ENCODE measurements at places on chromosomes 16 and 17.

GRCh38 chr17:45050481-45051059 is 862 bp downstream of the DCAKD start:
- no peak for DNase-seq

GRCh38 chr17:19379361-19380065 is 1.2 kb downstream of the MAPK7 start:
- no peak for DNase-seq

- DNase-seq: no peak
Observed at GRCh38 chr16:51801635-51802034, 650.6 kb upstream of the SALL1 start.

DNA sequence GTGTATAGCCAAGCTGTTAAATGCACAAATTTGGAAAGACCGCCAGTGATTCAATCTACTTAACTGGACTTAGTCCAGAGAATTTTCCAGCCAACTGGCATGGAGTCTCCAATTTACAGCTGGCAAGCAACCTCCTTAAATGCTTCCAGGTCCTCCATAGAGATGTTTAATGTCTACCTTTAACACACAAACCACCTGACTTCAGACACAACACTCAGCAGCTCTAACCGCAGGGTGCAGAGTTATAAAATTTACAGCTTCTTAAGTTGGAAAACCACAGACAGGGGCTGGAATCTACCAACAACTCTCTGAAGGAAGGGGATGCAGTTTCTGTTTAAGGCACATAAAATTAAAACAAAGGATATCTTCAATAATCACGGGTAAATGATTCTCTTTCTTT is 106.9 kb downstream of the SYCE1L start:
- DNase-seq: no peak

GRCh38 chr17:37273409-37274051 is 102.3 kb upstream of the C17orf78 start:
- no peak for DNase-seq

GRCh38 chr17:77127735-77128361 is 12.9 kb upstream of the SEC14L1 start:
- DNase-seq: no peak

- DNase-seq: peak; percentile 84
Observed at GRCh38 chr16:68319185-68319908, 8.5 kb downstream of the PRMT7 start.

GRCh38 chr17:79612468-79613194 is 1.8 kb upstream of the RBFOX3 start:
- DNase-seq: peak; percentile 82

- no peak for DNase-seq
Observed at GRCh38 chr17:51035431-51035830, 85.2 kb downstream of the SPAG9 start.

GRCh38 chr16:84438971-84439696 is 65.3 kb downstream of the MEAK7 start:
- DNase-seq: no peak

DNA sequence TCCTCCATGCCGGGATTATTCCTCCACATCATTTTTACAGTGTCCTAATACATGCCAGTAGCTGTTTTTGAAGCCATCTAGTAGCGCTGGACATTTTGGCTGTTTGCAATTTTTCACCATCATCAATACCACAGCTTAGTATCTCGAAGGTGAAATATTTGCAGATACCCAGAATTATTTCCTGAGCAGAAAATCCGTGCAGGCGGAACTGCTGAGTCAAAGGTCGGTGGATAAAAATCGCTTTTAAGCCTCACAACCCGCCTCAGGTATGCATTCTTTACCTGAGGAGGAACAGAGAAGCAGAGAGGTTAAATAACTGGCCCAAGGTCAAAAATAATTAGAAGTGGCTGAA is 584 bp upstream of the TNRC6A start:
- DNase-seq: peak; percentile 11

- DNase-seq: peak; percentile 9
Observed at GRCh38 chr17:59617156-59617732, 2.5 kb upstream of the CLTC start.

GRCh38 chr16:12474806-12475410 is 328.8 kb downstream of the CPPED1 start:
- DNase-seq: no peak

DNA sequence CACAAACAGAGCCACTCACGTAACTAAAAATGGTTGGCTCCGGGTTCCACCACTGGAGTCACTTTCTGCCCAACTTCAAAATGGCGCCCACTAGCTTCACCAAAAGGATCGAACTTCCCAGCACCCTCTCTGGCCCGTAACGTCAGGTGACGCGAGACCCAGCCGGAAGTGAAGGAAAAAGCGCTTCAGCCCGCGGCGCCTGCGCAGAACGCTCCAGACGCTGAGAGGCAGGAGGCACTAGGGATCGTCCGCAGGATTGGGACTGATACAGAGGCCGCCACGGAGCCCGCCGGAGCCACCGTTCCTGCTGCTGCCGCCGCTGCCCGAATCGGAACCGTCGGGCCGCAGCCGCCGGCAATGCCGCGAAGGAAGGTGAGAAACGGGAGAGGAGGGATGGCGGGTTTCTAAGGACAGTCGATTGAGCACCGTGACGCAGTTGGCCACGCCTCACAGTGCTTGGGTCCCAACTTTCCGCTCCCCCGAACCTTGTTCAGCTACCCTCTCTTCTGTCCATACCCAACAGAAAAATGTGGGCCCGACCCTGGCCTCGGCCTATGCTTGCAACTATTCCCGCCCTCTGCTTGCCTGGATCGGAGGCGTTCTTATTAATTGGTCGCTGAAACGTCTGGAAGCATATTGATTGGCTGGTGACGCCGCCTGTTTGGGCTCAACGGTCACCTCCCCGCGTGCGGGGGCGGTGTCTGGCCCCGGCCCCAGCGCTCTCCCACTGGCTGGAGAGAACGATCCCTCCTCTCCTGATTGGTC is at the start of gene KAT7:
TSS of gene KAT7 (plus strand) at position 204 of the 765 bp plus-strand sequence. CDS start at position 358, 154 bp downstream.
- peak; percentile 93 for DNase-seq

GRCh38 chr16:4120176-4120575 is 3.9 kb upstream of the ADCY9 start:
- DNase-seq: no peak

DNA sequence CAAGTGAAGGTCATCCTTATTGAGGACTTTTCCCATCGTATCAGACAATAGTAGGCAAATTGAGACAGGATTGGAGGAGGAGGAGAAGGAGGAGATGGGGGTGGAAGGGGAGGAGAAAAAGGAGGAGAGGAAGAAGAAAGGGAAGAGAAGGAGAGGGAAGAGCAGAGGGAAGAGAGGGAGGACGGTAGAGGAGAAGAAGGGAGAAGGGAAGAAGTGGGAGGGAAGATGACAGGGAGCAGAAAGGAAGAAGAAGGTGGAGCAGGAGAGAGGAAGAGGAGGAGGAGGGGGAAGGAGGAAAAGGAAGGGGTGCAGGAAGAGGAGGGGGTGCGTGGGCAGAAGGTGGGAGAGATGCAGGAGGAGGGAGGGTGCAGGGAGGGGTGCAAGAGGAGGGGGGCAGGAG is 26.0 kb downstream of the ABCC6 start:
- no peak for DNase-seq

GRCh38 chr17:79034931-79035485 is 11.0 kb downstream of the C1QTNF1 start:
- DNase-seq: no peak

GRCh38 chr16:70472786-70473433 is 18.5 kb downstream of the FCSK start:
- DNase-seq: no peak

- DNase-seq: peak; percentile 24
Observed at GRCh38 chr17:79949656-79950209, 85.9 kb downstream of the TBC1D16 start.

DNA sequence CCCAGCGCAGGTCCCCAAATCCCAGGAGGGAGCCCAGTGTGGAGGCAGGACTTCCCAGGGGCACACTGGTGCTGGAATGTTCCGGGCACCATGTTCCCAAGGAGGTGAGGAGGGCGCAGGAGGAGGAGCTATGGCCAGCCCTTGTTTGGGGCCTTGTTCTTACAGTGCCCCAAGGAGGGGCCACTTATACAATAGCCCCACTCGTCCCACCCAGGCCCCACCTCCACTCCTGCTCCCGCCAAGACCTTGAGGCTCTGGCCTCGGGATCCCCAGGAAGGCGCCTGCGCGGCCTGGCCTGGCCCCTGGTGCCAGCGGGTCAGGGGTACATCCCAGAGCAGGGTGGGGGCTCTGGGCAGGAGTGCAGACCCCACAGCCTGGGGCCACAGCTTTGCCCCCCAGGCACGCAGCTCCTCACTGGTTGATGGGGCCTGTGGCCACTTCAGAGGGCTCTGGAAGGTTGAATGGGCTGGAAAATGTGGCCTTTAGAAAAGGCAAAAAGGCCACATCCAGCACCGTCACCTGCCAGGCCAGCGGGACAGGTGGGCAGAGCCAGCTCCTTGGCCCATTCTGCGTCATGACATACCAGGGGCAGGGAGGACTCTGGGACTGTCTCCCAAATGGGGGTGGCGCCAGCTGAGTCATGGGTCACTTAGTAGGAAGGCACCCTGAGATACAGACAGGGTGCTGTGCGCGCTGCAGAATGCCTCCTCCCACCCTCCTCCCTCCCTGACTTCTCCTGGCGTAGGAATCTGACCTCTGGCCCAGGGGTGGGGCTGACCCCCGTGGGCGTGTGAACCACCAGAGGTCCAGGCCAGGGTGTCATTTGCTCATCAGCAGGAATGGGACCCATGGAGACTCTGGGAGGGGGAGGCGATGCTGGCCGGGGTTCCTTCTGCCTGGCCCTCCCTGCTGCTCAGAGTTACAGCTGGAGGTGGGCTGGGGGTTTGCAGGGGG is 32.3 kb upstream of the PVALEF start:
- no peak for DNase-seq

DNA sequence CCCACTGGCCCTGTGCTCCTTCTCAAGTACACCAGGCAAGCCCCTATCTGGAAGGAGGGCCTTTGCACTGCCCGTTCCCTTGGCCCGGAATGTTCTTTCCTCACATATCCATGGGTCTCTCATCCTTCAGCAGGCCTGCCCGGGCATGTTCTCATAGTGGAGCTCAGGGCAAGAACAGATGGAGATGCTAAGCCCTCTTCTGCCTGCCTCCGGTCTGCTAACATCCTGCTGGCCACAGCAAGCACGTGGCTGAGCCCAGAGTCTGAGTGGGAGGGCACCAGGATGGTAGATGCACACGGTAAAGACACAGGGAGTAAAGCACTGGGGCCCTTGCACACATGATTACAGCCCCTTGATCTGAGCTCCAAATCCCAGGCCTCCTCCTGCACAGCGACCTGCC is 19.8 kb upstream of the ANKRD40CL start:
- DNase-seq: no peak

GRCh38 chr16:66834746-66835145 is 4.0 kb upstream of the NAE1 start:
- DNase-seq: no peak

GRCh38 chr16:56591377-56592060 is 2.2 kb downstream of the MT3 start:
- DNase-seq: no peak

- no peak for DNase-seq
Observed at GRCh38 chr16:14398014-14398717, 231.9 kb downstream of the PARN start.

DNA sequence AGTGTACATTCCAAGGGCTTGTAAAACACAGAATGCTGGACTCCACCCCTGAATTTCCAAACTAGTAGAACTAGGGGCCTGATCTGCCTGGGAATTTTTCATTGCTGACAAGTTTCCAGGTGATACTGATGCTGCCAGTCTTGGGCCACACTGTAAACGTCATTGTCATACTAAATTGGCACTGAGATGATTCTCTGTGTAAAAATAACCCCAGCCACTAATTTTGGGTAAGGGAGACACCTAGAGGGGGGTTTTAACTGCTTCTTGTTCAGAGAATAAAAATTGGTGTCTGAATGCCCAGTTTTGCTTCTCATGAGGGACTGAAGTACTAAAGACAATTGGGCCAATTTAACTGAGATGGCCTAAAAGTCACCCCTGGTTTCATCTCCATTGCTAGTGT is 5.0 kb upstream of the CDH13 start:
- DNase-seq: no peak

DNA sequence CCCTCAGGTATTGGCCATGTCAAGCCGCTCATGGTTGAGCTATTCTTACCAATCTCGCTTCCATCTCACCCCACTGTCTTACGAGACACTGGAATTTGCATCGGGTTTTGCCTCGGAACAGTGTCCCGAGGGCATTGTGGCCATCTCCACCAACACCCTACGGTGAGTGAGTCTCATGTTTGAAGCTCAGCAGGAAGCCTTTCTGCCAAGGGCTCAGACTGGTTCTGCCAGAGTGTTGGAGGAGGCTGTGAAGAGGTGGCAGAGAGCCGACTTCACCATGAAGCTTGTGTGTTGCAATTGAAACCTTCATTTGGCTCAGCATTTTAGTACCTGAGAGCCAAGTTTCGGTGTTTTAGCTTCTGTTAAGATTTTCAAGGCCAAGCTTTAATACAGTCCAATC is 38.0 kb downstream of the SF3B3 start:
- no peak for DNase-seq

- DNase-seq: no peak
Observed at GRCh38 chr17:82226809-82227628, 1.8 kb upstream of the SLC16A3 start.

GRCh38 chr16:82603784-82604411 is 22.9 kb upstream of the CDH13 start:
- no peak for DNase-seq

GRCh38 chr16:9666834-9667480 is 515.3 kb downstream of the GRIN2A start:
- DNase-seq: no peak

GRCh38 chr16:83040174-83040573 is 413.4 kb downstream of the CDH13 start:
- no peak for DNase-seq

DNA sequence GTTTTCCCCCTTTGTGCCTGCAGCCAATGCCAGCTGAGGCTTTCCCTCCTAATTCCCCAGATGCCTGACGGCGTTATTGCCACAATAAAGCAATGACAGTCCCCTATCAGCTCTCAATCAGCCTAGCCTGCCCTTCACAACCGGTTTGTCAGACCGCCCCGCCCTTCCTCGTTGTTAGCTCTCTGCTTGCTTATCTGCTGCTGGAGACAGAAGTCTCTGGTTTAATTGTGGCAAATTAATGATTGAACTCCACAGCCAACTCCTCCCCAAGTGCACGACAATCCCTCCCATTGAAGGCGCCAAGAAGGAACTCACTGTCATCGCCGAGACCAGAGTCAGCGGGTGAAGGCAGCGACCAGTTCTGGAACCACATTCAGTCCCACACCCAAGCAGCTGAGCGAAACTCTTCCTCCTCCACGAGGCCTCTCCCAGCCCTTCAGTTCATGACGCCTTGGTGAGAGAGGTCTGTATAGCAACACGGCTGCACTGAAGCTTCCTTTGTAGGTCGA is 474.4 kb downstream of the SLC39A11 start:
- no peak for DNase-seq

GRCh38 chr16:78684030-78684611 is 584.7 kb downstream of the WWOX start:
- DNase-seq: no peak

- no peak for DNase-seq
Observed at GRCh38 chr16:81492965-81493754, 48.6 kb downstream of the CMIP start.

DNA sequence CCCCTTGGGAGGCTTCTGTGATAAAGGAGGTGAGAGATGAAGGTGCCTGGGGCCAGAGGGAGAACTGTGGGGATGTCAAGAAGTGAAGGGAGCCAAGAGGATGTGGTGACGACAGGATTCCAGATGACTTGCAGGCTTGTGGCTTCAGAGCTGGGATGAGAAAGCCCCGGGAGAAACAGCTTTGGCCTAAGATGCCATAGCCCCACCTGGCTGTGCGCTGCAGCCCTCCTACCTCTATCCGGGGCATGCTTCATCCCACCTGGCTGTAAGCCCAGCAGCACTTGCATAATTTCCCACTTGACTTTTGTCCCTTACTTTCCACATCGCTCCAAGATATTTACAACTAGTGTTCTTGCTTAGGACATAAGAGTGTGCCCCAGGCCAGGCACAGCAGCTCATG is 29.3 kb downstream of the GINS3 start:
- no peak for DNase-seq
